ENCODE measurements at places on chromosomes 2 and 18. TPM values are rescaled to one million over a fixed set of nuclear protein-coding genes. Genes with fewer than 3 reads are reported as not detected.

Gene LIMS2
- 48.3 TPM for total RNA-seq

Gene KDSR
- total RNA-seq = 40.6 TPM

Gene ASIC4
- total RNA-seq = not detected

DNA sequence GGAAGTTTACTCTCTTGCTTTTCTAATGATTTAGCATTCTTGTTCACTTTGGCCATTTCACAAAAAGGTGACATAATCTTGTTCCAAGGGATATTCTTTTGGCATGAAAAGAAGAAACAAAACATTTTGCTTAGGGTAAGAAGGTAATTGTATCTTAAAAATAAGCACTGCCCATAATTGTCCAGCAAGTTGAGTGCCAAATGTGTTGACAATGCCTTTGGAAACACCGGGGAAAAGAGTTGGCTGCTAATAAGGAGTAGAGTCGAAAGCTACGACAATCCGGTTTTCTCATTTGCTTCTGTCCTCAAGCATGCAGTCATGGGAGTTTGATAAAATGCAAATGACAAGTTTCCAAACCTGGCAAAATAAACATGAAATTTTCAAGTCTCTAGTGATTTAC lies 27.3 kb downstream of the ITGAV start:
- no peaks in the 10 kb centered on the region for H3K27me3 ChIP-seq
- peaks cover 3% of the 10 kb centered on the region for H3K4me1 ChIP-seq
- DNase-seq = no peak
- no peaks in the 10 kb centered on the region for H3K36me3 ChIP-seq

GRCh38 chr2:128779301-128780095 lies 460.8 kb upstream of the HS6ST1 start:
- no peak for DNase-seq
- H3K4me3 ChIP-seq = no peak overlapping the region
- no peaks in the 10 kb centered on the region for H3K4me1 ChIP-seq
- no peak overlapping the region for H3K27ac ChIP-seq

GRCh38 chr2:84749442-84749841 lies 131.4 kb downstream of the TRABD2A start:
- H3K27ac ChIP-seq = no peak overlapping the region
- H3K36me3 ChIP-seq = no peaks in the 10 kb centered on the region
- DNase-seq = no peak
- H3K27me3 ChIP-seq = peaks cover 2% of the 10 kb centered on the region

DNA sequence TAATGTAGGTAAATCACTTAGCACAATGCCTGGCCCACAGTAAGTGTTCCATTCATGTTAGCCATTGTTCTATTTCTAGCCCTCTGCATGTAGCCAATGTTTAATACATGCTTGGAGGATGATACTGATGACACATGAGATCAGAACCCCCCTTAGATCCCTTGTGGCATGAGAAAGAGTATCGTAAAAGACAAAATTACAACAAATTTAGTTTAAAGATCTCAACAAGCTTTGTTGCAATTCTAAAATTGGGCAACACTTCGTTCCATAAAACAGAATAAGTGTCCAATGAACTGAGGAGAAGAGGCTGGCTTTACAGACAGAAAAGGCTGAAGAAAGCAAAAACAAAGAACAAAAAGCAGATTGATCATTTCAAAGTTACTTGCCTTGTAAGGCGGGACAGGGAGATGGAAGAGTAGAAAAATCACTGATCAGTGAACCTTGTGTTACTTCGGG lies 148.7 kb upstream of the SLC1A4 start:
- no peak for DNase-seq
- no peak overlapping the region for H3K4me3 ChIP-seq
- no peaks in the 10 kb centered on the region for H3K36me3 ChIP-seq
- no peak overlapping the region for H3K27ac ChIP-seq
- peaks cover 7% of the 10 kb centered on the region for H3K4me1 ChIP-seq

- no peaks in the 10 kb centered on the region for H3K27me3 ChIP-seq
- no peak overlapping the region for H3K4me3 ChIP-seq
- DNase-seq = no peak
- H3K27ac ChIP-seq = no peak overlapping the region
- no peaks in the 10 kb centered on the region for H3K36me3 ChIP-seq
Measured at GRCh38 chr2:80135001-80135400, 169.6 kb downstream of the LRRTM1 start.

- no peaks in the 10 kb centered on the region for H3K27me3 ChIP-seq
- H3K36me3 ChIP-seq = no peaks in the 10 kb centered on the region
- no peak overlapping the region for H3K4me3 ChIP-seq
- H3K27ac ChIP-seq = no peak overlapping the region
- no peaks in the 10 kb centered on the region for H3K4me1 ChIP-seq
Measured at GRCh38 chr2:64192664-64193105, 48.5 kb upstream of the PELI1 start.

DNA sequence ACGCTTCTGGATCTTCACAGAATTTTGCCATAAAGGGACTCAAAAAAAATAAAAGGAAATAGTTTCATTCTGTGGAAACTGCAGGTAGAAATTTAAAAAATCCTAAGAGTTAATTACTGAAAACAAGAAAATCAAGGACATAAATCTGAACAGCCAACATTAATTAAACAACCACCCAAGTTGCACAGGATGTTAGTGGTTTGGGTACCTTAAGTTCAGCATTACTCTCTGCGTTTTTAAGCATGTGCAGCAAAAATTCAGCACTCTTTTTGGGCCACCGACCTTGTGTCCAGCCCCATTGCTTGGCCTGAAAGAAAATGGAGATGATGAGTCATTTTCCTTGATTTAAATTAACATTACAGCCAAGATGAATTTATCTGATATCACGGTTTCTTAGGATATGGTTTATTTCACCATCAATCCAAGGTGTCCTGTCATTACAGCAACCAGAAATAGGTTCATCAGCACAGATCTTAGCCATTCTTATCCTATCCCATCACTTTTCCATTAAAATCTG lies 3.3 kb upstream of the C18orf32 start:
- peaks cover 6% of the 10 kb centered on the region for H3K36me3 ChIP-seq
- no peak overlapping the region for H3K4me3 ChIP-seq
- H3K27me3 ChIP-seq = no peaks in the 10 kb centered on the region
- no peak for DNase-seq
- peaks cover 40% of the 10 kb centered on the region for H3K4me1 ChIP-seq

- no peak overlapping the region for H3K4me3 ChIP-seq
- no peaks in the 10 kb centered on the region for H3K36me3 ChIP-seq
- H3K4me1 ChIP-seq = no peaks in the 10 kb centered on the region
- DNase-seq = no peak
- H3K27ac ChIP-seq = no peak overlapping the region
Measured at GRCh38 chr18:51012441-51012840, 17.6 kb upstream of the SMAD4 start.

DNA sequence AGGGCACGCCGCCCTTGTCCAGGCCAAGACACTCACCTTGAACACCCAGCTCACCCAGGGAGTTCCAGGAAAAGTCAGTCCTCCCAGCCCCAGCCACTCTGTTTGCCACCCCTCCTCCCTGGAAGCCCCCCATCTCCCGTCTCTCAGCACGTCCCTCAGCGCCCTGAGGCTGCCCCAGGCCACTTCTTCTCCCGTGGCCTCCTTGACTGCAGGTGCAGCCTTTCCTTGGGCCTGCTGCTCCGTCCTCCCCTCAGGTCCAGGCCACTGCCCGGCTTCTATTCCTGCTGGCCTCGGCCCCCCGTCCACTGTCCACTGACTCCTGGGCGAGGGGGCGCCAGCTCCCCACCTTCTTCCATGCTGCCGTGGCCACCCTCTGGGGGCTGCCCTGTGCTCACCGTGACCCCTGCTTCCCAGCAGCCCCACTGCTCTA lies 239.1 kb downstream of the HDAC4 start:
- H3K4me3 ChIP-seq = no peak overlapping the region
- H3K27ac ChIP-seq = no peak overlapping the region
- no peaks in the 10 kb centered on the region for H3K4me1 ChIP-seq
- DNase-seq = no peak
- H3K27me3 ChIP-seq = no peaks in the 10 kb centered on the region
- peaks cover 5% of the 10 kb centered on the region for H3K36me3 ChIP-seq

DNA sequence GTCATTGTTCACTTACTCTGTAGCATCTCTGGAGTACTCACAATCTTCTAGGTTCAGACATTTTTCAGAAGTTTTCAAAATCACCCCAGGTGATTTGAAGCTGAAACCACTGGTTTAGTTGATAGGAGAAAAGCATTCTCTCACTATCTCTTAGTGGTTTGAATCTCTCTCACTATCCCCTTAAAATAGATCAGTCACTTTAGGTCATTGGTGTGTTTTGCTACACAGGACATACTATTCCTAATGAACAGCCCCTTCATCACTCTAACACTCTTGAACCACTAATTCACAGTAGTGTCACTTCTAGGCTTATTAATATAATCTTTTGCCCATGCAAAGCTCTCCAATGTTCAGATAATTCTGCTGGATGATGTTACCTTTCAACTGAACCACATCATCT lies 34.5 kb downstream of the LYPD6 start:
- no peak for DNase-seq
- H3K4me3 ChIP-seq = no peak overlapping the region
- no peaks in the 10 kb centered on the region for H3K36me3 ChIP-seq

DNA sequence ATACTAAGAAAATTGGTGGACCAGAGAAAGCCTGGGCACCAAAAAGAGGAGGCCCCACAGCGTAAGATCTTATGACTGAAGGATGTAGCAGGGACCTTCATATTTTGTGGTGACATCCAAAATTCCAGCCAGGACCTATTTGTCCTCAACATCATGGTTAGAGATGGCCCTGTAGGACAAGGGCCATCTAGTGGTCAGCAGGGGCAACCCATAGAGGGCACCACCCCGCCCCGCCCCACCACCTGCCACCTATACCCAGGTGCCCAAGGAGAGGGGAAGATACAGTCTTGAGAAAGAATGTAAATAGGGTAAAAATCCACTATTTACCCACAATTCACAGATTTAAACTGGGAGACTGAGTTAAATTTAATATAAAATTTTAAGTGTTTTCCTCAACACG lies 59.6 kb upstream of the TMEM163 start:
- no peaks in the 10 kb centered on the region for H3K36me3 ChIP-seq
- H3K27ac ChIP-seq = no peak overlapping the region
- peaks cover 12% of the 10 kb centered on the region for H3K4me1 ChIP-seq
- H3K4me3 ChIP-seq = no peak overlapping the region
- no peaks in the 10 kb centered on the region for H3K27me3 ChIP-seq
- no peak for DNase-seq

GRCh38 chr18:41599466-41599865 lies 355.6 kb upstream of the PIK3C3 start:
- no peak for DNase-seq
- no peak overlapping the region for H3K4me3 ChIP-seq
- H3K27ac ChIP-seq = no peak overlapping the region

GRCh38 chr18:37920865-37921264 lies 355.3 kb upstream of the CELF4 start:
- H3K27me3 ChIP-seq = no peaks in the 10 kb centered on the region
- H3K4me3 ChIP-seq = no peak overlapping the region
- H3K27ac ChIP-seq = no peak overlapping the region

DNA sequence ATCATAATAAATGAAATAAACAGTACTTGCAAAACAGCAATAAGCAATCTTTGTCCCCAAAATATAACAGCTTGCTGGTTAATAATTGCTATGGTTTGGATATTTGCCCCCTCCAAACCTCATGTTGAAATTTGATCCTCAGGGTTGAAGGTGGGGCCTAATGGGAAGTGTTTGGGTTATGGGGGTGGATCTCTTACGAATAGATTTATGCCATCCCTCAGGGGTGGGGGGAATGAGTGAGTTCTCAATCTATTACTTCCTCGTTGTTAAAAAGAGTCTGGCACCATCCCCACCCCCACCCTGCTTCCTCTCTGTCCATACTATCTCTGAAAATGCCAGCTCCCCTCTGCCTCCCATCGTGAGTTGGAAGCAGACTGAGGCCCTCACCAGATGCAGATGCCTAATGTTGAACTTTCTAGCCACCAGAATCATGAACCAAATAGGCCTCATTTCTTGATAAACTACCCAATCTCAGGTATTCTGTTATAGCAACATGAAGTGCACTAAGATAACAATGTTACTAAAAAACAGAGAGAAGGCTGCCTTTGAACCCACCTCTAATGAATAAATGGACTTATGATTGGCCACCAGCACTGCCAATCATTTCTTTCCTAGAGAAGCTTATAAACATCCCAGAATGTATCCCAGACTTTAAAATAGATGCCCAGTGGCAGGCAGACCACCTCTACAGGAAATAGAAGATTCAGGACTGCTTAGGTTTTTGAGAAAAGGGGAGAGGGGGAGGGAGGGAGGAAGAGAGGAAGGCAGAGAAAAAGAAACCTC lies 90.1 kb downstream of the ALPK2 start:
- H3K36me3 ChIP-seq = no peaks in the 10 kb centered on the region
- DNase-seq = no peak
- no peak overlapping the region for H3K4me3 ChIP-seq
- no peaks in the 10 kb centered on the region for H3K27me3 ChIP-seq
- H3K27ac ChIP-seq = no peak overlapping the region
- H3K4me1 ChIP-seq = peaks cover 3% of the 10 kb centered on the region

- no peaks in the 10 kb centered on the region for H3K27me3 ChIP-seq
- no peak overlapping the region for H3K4me3 ChIP-seq
- H3K4me1 ChIP-seq = no peaks in the 10 kb centered on the region
- no peaks in the 10 kb centered on the region for H3K36me3 ChIP-seq
- no peak overlapping the region for H3K27ac ChIP-seq
Measured at GRCh38 chr2:227696990-227697679, 20.7 kb downstream of the SLC19A3 start.

DNA sequence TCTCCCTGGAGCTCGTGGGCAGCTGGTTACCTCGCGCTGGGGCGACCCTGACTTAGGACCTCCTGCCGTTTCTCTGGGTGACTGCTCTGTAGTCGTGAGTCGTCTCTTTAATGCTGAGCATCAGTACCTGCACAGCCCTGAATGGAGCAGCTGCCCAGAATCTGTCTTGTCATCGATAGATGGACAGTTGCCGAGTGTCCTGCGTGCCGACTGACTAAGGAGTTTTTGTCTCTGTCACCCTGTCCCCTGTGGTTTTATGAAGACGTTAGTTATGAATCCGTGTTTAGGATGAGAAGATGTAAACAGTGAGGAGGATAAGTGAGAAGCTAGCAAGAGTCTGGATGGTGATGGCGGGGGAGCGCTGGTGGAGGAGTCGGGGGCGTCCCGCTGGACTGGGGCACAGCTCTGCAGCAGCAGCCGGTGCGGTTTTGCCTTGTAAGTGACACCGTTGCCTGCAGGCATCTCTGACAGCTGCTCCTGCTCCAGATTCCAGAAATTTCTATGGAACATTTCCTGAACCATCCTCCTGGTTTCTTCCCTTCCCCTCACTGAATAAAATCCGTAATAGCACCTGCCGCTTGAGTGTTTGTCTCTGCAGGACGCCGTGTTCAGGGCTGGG lies 13.3 kb downstream of the AGAP1 start:
- H3K4me1 ChIP-seq = peaks cover 4% of the 10 kb centered on the region
- no peak overlapping the region for H3K27ac ChIP-seq
- H3K36me3 ChIP-seq = no peaks in the 10 kb centered on the region
- H3K4me3 ChIP-seq = no peak overlapping the region
- no peak for DNase-seq

DNA sequence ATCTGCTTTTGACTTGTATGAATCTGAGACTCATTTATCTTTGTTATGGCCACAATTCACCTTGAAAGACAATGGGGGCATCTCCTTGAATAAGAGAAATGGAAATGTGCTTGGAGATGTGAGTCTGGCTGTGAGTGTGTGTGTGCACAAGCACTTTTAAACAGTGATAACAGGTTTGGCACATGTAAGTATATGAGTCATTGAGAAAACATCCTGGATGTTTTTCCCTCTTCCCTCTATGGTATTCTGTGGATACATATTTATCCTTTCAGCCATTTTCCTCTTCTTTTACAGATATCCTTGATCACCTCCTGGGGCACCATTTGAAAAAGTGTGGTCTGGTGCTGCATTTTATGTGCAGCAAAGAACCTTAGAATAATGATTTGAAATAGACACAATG lies 317.3 kb upstream of the THUMPD2 start:
- no peak overlapping the region for H3K27ac ChIP-seq
- no peaks in the 10 kb centered on the region for H3K27me3 ChIP-seq
- H3K4me3 ChIP-seq = no peak overlapping the region
- H3K4me1 ChIP-seq = peaks cover 11% of the 10 kb centered on the region
- peak; percentile 49 for DNase-seq
- no peaks in the 10 kb centered on the region for H3K36me3 ChIP-seq
